ENCODE measurements at places on chromosomes 6 and 20. TPM values are rescaled to one million over a fixed set of nuclear protein-coding genes. Genes with fewer than 3 reads are reported as not detected.
A peak's percentile ranks its signal among the peaks of the same experiment; 100 is the strongest.

- H3K4me3 ChIP-seq = no peak overlapping the region
- H3K36me3 ChIP-seq = no peaks in the 10 kb centered on the region
- no peak overlapping the region for H3K27ac ChIP-seq
- no peaks in the 10 kb centered on the region for H3K27me3 ChIP-seq
- DNase-seq = no peak
- H3K4me1 ChIP-seq = no peaks in the 10 kb centered on the region
These were observed 215.1 kb downstream of the IBTK start for GRCh38 chr6:82032444-82032843.

DNA sequence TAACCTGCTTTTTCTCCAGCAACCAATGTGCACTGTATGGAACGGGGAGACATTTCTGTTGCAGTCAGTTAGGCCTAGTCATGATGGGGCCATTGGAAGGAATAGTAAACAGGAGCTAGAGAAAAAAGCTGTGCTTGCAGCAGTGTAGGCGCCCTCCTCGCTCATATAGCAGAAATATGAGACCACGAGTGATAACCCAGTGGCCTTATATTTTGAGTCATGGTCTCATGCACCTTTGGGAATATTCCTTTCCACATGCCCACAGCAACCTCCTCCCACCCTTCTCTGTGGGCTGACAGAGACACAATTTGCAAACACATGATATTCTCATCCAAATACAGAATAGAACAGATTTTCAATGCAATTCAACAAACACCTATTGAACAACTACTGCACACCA, 248.9 kb upstream of the CITED2 start:
- no peak overlapping the region for H3K27ac ChIP-seq
- H3K36me3 ChIP-seq = no peaks in the 10 kb centered on the region
- H3K4me1 ChIP-seq = peaks cover 3% of the 10 kb centered on the region

DNA sequence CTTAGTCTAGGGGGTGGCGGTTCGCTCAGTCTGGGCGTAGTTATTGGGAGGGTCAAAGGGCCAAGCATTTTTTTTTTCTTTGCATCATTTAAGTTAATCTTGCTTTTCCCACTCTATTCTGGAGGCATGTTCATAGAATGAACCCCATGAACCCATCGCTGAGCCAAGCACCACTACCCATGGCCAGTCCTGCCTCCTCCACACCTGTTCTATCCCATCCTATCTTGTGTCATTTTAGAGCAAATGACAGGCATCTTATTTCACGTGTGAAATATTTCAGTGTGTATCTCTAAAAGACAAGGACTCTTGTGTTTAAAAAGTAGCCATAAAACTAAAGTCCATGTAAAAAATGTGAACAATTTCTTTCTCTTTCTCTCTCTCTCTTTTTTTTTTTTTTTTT, 13.9 kb downstream of the SRC start:
- no peak overlapping the region for H3K27ac ChIP-seq
- H3K36me3 ChIP-seq = no peaks in the 10 kb centered on the region
- H3K4me1 ChIP-seq = peaks cover 1% of the 10 kb centered on the region

Gene EEF1A2
- 0.28 TPM for total RNA-seq

Gene NINL
- total RNA-seq = 3.5 TPM

DNA sequence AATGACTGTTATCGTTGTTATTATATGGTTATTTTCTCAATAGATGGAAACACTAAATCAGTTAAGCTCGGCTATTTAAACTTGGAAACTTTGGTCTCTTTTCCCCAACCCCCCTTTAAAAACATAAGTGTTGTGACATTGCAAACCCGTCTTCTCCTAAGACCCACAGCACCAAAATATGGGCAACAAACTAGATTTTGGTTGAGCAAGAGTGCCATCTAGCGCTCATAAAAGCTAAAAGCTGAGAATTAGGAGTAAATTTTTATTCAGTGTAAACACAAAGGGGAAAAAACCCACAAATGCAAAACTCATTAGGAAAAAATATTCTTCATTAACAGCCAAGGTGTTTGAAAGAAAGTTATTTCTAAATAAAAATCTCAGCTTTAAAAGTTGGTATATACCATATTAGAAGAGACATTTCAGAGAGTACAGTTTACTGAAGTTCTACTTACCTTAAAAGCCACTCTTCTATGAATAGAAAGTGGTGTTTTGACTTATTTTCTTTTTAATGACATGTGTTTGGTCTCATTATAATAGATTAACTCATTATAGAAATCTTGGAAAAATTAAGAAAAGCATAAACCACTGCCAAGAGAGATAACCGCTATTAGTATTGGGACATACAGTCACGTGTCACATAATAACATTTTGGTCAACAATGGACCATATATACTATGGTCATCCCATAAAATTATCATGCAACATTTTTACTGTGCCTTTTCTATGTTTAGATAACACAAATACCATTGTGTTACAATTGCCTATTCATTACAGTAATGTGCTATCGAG, 21.1 kb downstream of the SESN1 start:
- no peak overlapping the region for H3K4me3 ChIP-seq
- peak; percentile 88 for DNase-seq
- peaks cover 17% of the 10 kb centered on the region for H3K4me1 ChIP-seq
- H3K36me3 ChIP-seq = no peaks in the 10 kb centered on the region
- H3K27me3 ChIP-seq = peaks cover 10% of the 10 kb centered on the region

DNA sequence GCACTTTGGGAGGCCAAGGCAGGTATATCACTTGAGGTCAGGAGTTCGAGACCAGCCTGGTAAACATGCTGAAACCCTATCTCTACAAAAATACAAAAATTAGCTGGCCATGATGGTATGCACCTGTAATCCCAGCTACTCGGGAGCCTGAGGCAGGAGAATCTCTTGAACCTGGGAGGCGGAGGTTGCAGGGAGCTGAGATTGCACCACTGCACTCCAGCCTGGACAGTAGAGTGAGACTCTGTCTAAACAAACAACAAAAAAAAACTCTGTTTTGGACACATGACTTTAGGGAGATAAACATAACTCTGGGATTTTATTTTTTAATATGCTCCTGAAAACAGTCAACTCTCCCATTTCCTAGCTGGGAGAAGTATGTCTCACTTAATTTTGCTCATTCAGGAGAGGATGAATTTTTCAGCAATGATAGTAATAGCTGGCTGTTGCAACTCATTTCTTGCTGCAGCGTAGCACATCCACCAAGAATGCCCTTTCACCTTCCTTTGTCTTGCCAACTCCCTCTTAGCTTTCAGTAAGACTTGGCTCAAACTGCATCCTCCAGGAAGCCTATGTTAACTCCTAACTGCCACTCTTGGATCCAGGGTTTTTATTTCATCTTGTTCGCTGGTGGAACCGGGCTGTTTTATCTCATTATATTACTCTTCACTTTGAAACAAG, 24.3 kb downstream of the TOP1 start:
- H3K4me1 ChIP-seq = peaks cover 72% of the 10 kb centered on the region
- H3K4me3 ChIP-seq = no peak overlapping the region
- no peak overlapping the region for H3K27ac ChIP-seq
- no peaks in the 10 kb centered on the region for H3K27me3 ChIP-seq
- peaks cover 52% of the 10 kb centered on the region for H3K36me3 ChIP-seq

- no peak for DNase-seq
- H3K4me1 ChIP-seq = no peaks in the 10 kb centered on the region
- H3K4me3 ChIP-seq = no peak overlapping the region
- no peaks in the 10 kb centered on the region for H3K36me3 ChIP-seq
- peaks cover 20% of the 10 kb centered on the region for H3K27me3 ChIP-seq
- no peak overlapping the region for H3K27ac ChIP-seq
These were observed 26.2 kb upstream of the VEGFA start for GRCh38 chr6:43743682-43744381.

Gene GLP1R
- 0.09 TPM for total RNA-seq

DNA sequence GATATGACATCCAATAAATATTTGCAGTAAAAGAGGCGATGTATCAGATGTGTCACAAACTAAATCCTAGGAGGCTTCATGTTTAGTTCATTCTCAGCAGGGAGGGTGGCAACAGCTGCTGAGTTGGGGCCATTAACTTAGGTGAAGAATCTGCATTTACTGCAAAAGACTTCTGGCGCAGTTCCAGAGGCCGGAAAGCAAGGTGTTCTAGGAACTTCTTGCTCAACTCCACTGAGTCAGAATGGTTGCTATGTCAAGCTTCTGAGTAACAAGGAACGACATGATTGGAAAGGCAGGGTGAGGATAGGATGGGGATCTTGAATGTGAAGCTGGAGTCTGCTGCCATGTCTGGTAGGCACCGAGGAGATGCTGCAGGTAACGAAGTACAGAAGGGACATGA, 11.7 kb downstream of the ADNP start:
- DNase-seq = no peak
- no peaks in the 10 kb centered on the region for H3K27me3 ChIP-seq
- peaks cover 32% of the 10 kb centered on the region for H3K4me1 ChIP-seq

Gene SHLD1
- total RNA-seq = 8.6 TPM

DNA sequence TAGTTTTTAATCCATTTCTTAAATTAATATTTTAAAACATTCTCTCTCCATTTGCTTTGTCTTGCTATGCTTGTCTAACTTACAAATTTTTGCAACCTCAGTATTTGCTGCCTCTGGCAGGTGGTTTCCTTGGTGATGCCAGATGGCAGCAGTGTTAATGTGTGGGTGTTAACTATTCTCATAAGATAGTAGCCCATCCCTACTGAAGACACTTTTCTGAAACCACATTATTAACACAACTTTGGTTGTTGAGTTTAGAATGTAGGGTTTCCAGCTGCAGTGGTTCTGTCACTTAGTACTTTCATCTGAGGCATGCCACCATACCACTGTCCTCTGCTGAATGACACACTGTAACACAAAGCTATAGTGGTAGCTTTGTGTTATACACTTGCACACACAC, 75.1 kb downstream of the MYO6 start:
- no peak for DNase-seq
- H3K27ac ChIP-seq = no peak overlapping the region
- H3K36me3 ChIP-seq = no peaks in the 10 kb centered on the region
- no peak overlapping the region for H3K4me3 ChIP-seq

DNA sequence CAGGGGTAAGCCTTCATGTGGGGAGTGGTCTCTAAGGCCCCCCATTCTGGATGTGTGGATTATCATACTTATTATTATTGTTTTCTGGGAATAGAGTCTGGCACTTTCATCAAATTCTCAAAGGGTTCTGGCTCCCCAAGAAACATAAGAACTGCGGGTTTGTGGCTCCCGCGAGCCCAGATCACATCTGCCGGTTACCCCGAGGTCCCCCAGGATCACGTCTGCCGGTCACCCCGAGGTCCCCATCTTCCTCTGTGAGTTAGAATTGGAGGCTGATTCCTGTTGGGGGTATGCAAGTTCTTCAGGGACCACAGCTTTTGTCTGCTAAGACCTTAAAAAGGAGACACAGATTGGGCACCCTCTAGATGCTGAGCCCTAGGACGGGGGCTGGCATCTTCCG, 116.7 kb upstream of the FRMD1 start:
- no peak overlapping the region for H3K4me3 ChIP-seq
- no peak overlapping the region for H3K27ac ChIP-seq
- H3K4me1 ChIP-seq = no peaks in the 10 kb centered on the region
- H3K36me3 ChIP-seq = no peaks in the 10 kb centered on the region

All from activated CD4-positive, alpha-beta T cell treated with anti-CD3 and anti-CD28 coated beads, Interleukin-2, amount 10 ng/mL, durations not matched to agents 24 days and 14 days (primary cell).